ENCODE measurements at places on chromosomes 5 and 9.

DNA sequence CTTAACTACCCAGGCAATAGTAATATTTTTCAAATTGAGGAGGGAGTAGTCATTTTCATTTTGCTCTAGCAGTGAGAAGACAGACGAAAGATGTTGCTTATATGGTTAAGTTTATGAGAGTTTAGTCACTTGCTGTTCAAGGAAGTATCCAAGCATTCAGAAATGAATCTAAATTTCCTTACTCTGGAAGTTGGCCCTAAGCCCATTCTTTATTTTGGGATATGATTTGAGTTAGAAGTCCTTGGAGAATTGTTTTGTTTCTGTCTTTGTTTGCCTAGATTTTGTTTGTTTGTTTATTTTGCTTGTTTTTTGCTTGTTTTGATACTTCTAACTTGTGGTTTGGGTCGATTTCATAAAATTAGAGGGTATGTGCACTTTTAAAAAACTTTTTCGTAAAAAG lies 146.4 kb upstream of the FGF10 start:
- DNase-seq: no peak

DNA sequence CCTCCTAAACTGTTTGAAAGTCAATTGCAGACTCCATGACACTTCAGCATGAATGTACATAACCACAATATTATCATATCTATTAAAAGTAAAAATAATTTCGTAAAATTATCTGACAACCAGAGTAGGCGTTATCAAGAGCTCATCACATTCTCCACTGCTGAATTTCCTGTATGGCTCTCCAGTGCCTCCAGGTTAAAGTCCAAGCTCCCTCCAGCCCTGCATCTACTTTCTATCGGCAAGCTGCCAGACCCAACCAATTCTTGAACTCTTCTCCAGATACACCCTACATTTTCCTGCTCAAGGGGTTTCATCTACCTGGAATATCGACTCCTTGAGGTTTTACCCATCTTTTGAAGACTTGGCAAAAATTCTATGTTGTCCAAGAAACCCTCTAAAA lies 74.5 kb upstream of the TBC1D2 start:
- DNase-seq: no peak

DNA sequence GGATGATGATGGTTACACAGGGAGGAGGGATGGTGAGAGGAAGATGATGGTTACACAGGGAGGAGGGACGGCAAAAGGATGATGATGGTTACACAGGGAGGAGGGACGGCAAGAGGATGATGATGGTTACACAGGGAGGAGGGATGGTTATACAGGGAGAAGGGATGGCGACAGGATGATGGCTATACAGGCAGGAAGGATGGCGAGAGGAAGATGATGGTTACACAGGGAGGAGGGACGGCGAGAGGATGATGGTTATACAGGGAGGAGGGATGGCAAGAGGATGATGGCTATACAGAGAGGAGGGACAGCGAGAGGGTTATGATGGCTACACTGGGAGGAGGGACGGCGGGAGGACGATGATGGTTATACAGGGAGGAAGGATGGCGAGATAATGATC lies 64.1 kb upstream of the FCN1 start:
- no peak for DNase-seq

GRCh38 chr9:124800306-124801259 lies 23.6 kb downstream of the OLFML2A start:
- peak; percentile 39 for DNase-seq

- DNase-seq: no peak
Observed at GRCh38 chr9:4936823-4937222, 48.2 kb upstream of the JAK2 start.

DNA sequence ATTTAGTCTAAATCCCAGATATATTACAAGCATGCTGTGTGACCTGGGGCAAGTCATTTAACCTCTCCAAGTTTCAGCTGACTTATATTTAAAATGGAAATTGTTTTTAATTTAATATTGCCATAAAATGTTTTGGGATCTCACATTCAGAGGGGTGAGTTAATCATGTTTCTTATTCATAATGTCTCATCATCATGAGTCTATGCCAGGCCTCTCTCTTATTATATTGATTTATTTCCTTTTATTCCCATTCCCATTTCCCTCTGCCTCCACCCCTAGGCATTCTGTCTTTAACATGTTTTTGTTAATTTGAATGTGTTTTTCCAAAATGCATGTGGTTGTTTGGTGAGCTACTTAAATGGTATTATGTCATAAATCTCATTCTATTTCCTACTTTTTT lies 39.0 kb upstream of the TTC1 start:
- no peak for DNase-seq

DNA sequence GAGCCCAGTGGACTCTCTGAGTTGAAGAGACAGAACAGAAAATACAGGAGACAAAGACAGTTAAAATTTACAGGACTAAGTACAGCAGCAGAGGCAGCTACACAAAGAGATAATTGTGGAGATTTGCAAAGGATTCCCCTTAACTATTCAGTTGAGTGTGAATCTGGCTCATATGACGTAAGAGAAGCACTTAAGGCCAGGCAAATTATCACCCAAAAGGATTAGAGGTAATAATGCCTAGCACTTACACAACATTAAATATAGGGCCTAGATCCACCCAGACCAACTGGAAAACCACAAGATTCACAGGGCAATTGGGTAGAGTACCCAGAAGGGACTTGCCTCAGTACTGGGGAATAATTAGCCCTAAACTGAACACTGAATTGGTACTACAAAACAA lies 41.3 kb downstream of the ADAMTS6 start:
- no peak for DNase-seq

GRCh38 chr9:68584189-68585033 lies 43.7 kb upstream of the TMEM252 start:
- DNase-seq: peak; percentile 82

GRCh38 chr5:83034528-83035207 lies 42.5 kb downstream of the TMEM167A start:
- DNase-seq: peak; percentile 33

GRCh38 chr5:109619606-109620005 lies 70.1 kb upstream of the MAN2A1 start:
- peak; percentile 94 for DNase-seq

DNA sequence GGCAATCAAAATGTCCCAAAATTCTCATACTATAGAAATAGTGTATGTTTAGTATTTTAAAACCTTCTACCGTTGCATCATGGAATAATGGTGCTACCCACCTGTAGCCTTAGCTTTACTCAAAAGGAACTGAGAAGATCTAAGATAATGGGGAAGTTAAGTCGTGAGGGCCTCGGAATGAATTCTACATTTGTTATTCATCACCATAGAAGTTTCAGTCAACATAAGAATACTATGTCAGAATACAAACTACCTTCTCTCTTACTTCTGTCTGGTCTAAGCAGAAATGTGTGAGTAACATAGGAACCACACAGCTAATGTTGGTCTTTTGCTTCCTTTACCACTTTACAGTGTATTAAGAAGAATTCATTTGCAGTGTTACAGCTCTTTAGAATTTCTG lies 43.2 kb downstream of the RFK start:
- no peak for DNase-seq

DNA sequence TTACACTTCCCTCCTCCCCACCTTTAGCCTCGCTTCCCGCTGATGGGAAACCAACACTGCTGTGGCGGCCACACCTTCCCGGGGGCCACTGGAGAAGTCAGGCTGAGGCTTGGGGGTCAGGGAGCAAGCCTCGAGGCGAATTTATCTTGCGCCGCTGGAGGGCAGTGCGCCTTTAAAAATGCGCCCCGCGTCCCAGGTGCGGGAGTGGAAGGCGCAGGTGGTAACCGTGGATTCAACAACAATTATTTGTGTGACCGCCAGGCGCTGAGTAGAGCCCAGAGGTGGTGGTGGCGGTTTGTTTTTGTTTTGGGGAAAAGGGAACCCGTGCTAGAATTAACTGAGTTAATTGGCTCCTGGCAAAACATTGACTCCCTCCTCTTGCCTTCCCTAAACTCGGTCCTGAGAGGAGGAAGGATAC lies 1.1 kb downstream of the CFAP77 start:
- no peak for DNase-seq

DNA sequence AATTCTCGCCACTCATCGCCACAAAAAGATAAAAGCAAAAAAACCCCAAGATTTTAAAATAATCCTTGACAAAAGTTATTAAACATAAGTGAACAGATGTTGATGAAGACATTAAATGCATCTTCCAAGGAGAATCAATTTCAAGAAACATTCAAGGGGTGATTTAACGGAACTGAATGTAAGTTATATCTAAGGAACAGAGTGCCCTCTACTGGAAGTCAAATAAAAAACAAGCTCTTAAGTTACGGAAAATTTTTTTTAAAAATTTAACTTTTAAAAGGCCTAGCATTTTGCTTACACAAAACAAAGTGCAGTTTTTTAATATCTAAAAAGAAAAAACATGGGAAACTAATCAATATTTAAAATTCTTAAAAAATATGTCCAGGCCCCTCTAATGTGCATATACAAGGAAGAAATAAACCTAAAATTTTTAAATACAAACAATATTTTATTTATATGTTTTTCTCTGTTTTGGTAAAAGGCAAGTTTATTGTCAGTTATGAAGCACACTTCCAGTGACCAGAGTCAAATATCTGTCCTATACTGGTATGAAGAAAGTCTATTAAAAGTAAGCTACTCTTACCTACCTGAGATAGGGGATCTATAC lies 28.0 kb downstream of the TEX10 start:
- peak; percentile 41 for DNase-seq

DNA sequence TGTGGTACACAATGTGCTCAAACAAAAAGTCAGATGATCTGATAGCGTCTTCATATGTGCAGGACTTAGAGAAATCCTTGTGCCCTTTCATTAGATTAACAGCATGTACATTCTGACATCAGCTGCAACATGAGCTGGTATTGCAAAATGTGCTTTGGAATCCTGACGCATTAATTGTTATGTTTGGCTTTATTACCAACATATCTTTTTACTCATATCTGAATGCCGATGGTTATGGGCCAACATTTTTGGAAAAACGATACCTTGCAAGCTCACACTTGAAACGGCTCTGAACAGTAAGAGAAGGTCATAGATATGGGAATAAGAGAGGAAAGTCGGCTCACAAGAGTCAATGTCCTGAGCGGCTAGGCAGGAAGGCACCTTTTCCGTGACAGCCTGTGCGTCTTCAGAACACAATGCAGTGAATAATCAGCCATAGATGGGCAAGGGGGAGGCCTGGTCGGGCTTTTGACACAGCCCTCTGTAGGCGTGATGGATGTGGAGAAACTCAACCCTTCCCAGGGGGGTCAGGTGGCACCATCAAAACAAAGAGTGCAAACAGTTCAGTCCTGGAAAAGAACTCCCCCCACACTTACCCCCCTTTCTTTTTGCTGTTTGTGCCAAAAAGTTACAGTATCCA lies 36.4 kb upstream of the GAS1 start:
- no peak for DNase-seq

GRCh38 chr5:174058433-174059122 lies 13.1 kb downstream of the NSG2 start:
- DNase-seq: no peak

GRCh38 chr5:42614509-42614908 lies 142.1 kb upstream of the CCDC152 start:
- no peak for DNase-seq

GRCh38 chr9:34575862-34576596 lies 13.5 kb downstream of the CNTFR start:
- DNase-seq: no peak

GRCh38 chr9:116238225-116238624 lies 84.6 kb downstream of the PAPPA start:
- DNase-seq: no peak

DNA sequence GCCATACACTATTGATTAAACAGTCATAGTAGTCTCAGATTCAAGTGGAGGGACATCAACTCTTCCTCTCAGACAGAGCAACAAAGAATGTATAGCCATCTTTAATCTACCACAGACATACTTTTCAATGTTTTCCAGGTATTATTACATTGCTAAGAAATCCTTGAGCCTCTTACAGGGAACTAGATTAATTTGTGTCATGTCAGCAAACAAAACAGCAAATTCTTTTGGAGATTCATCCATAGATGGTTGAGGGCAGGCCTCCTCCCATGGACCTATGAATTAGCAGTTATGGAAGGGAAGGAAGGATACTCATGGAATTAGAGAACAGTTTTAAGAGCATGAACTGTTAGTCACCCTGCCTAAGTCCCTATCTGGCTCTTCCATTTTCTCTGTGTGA lies 47.8 kb upstream of the ARRDC3 start:
- no peak for DNase-seq

DNA sequence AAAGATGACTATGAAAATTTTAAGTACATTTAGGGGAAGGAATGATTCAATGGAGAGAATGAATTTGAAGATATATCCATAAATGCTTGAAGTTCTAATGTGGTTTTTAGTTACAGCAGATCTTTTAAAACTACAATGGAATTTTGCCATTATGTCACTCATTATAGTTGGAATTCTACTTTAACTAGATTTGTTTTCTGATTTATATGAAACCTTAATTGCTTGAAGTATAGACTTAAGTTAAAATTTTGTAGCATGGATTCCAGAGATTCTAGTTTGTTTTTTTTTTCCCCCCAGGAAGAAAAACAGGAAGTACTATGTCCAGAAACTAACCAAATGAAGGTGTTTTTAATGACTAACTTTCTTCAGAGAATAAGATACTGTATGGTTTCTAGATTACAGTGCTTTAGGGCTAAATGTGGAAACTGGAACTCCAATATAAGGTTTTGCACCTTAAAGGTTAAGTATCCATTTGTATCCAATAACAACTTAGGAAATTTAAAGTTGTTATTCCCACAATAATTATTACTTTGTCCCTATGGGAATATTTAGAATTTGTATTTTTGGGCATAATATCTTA lies 70.3 kb downstream of the ZSWIM6 start:
- no peak for DNase-seq

DNA sequence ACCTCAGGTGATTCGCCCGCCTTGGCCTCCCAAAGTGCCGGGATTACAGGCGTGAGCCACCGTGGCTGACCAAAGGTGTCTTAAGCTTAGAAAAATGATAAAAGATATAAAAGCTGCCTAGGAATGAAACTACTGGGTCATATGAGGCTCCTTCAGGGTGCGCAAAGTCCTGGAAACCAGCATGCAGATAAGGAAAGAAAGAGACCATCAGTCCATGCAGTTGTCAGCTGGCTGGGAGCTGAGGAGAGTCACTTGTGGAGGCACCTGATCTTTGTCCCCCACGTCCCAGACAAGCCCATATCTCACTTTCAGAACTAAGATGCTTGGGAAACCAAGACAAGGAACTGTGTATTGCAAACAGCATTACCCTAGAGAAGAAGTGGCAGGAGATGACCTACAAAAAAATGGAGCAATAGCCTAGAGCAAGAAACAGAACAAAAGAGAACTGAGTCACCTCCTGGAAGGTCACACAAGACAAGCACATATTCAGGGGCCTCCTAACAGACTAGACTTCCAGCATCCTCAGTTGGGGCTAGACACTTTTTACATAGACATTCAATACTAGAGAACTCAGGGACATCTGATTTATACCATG lies 2.8 kb upstream of the CCDC125 start:
- DNase-seq: no peak

DNA sequence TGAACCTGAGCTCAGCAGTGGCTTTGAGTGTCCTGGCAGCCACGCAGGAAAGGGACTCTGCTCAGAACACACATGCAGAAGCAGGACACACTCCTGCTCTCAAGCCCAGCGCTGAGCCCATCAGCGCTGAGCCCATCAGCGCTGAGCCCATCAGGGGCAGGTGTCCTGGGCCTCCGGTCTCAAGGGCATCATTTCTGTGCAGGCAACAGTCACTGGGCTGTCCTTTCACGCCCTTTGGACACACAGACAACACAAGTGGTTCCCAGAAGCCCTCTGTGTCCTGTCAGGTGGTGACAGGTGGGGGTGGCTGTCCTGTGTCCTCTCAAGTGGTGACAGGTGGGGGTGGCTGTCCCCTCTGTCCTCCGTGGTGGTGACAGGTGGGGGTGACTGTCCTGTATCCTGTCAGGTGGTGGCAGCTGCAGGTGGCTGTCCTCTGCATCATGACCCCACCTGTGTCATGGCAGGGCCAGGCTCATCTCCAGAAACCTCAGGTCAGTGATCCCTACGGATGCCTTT lies 39.0 kb upstream of the CLPTM1L start:
- no peak for DNase-seq
